ENCODE measurements at places on chromosomes 5 and 9.

DNA sequence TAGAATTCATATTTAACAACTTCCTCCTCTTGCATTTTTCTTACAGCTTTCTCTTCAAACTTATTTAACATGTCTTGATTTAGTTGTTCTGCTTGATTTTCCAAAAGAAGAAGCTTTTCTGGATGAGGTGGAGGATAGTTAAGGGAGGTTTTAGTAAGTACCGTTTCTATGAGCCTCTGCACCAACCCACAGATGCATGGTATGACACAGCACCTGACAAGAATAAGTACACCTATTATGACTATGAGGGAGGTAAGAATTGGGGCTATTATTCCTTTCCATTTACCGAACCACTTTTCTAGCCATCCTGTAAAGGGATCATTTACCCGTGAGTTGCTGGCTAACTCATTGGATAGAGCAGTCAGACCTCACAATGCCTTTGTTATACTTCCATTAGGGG lies 2.5 kb upstream of the HMGCS1 start:
- peak; percentile 72 for DNase-seq

DNA sequence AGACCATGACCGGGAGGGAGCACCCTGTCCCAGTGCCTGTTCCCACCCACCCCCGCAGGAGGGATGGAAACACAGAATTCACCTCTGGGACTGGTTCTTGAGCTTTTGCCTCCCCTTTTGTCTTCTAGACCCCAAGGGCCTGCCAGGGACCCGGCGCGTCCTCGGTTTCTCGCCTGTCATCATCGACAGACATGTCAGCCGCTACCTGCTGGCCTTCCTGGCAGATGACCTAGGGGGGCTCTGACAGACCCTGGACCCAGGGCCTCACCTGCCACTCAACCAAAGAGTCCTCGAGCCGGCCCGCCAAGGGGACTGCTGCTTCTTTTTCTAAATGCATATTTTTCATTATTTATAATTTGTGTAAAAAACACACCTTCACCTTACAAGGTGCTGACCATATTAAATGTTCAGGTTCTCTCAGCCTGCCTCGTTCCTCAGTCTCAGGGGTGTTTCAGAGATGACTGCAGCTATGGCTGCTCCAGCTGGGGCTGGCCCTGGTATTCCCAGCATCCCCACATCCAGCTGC lies 16.9 kb downstream of the CARD19 start:
- no peak for DNase-seq

- no peak for DNase-seq
Measured at GRCh38 chr5:148467958-148468357, 84.2 kb downstream of the FBXO38 start.

DNA sequence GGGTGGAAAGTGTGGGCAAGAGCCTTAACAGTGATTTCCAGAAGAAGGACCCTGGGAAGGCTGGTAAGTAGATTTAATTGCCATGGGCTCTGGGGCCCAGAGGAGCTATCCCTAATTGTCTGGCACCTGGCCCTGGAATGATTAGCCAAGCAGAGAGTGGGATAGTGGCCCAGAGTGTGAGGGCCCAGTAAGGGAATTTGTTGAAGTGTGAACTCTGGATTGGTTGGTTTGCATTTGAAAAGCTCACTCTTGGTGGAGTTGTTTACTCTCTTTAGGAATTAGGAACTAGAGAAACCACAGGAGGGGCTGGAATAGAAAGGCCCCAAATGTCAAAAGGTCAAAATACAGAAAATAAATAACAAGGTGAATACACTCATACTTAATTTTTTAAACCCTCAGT lies 207.1 kb downstream of the GABRG2 start:
- DNase-seq = no peak

GRCh38 chr5:141866096-141866495 lies 12.1 kb downstream of the PCDH1 start:
- DNase-seq = no peak

DNA sequence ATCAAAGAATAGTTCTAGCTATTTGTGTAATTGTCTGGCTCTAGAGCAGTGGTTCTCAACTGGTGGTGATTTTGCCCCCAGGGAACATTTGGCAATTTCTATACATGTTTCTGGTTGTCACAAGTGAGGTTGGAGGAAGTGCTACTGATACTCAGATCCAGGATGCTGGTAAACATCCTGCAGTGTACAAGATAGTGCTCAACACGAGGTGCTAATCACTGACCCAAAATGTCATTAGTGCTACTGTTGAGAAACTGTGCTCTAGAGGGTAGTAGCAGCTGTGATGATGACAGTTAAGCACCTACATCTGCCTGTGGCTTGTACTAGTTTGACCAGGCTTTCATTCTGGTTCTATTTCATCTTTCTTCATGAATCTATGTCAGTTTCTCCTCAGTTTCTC lies 22.1 kb downstream of the LRRC19 start:
- no peak for DNase-seq

GRCh38 chr9:123208626-123209174 lies 59.7 kb downstream of the STRBP start:
- no peak for DNase-seq

GRCh38 chr9:134366223-134367031 lies 40.2 kb downstream of the RXRA start:
- peak; percentile 15 for DNase-seq

DNA sequence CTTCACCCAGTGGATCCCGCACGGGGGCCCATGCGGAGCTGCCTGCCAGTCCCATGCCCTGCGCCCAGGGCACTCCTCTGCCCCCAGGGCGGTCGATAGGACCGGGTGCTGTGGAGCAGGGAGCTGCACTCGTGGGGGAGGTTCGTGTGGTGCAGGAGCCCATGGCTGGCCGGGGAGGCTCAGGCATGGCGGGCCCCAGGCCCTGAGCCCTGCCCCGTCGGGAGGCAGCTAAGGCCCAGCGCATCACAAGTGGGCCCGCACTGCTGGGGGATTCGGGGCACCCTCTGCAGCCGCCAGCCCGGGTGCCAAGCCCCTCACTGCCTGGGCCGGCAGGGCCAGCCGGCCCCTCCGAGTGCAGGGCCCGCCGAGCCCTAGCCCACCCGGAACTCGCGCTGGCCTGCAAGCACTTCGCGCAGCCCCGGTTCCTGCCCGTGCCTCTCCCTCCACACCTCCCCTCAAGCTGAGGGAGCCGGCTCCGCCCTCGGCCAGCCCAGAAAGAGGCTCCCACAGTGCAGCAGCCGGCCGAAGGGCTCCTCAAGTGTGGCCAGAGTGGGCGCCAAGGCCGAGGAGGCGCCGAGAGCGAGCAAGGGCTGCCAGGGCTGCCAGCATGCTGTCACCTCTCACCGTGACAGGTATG lies 221.1 kb upstream of the RORB start:
- DNase-seq = no peak

Measured in activated naive CD4-positive, alpha-beta T cell treated with anti-CD3 and anti-CD28 coated beads for 36 hours (primary cell).